Ascending aorta (tissue), 2 donors: ENCODE measurements at places on chromosomes 2 and 18. TPM values are rescaled to one million over a fixed set of nuclear protein-coding genes. Genes with fewer than 3 reads are reported as not detected.

The PER2 gene
- 21.6 TPM for total RNA-seq

The C1GALT1C1L gene
- total RNA-seq: not detected

The CHST9 gene
- 0.21 TPM for total RNA-seq

The UCN gene
- not detected for total RNA-seq

The TGFA gene
- 1.8 TPM for total RNA-seq

The ASTL gene
- not detected for total RNA-seq

The PRSS56 gene
- total RNA-seq: not detected

The ACADL gene
- 18.5 TPM for total RNA-seq

The ACTR1B gene
- total RNA-seq: 125 TPM

The MAPK4 gene
- total RNA-seq: 1.2 TPM

The EGR4 gene
- total RNA-seq: not detected

The HTR2B gene
- 0.75 TPM for total RNA-seq

The VIL1 gene
- total RNA-seq: not detected

The STAMBP gene
- 36.4 TPM for total RNA-seq

The MLPH gene
- total RNA-seq: 91.0 TPM

The EVA1A gene
- total RNA-seq: not detected

The USP40 gene
- 42.7 TPM for total RNA-seq

The ATIC gene
- 8.9 TPM for total RNA-seq

The DTNA gene
- 7.3 TPM for total RNA-seq

The GALNT3 gene
- total RNA-seq: 0.64 TPM

The CTNNA2 gene
- not detected for total RNA-seq

The CRACDL gene
- total RNA-seq: 51.9 TPM

The NEU4 gene
- not detected for total RNA-seq

The RIT2 gene
- total RNA-seq: not detected

The GPR155 gene
- total RNA-seq: 1.8 TPM

The CCT7 gene
- 226 TPM for total RNA-seq

The PPP1CB gene
- 196 TPM for total RNA-seq

The TRPM8 gene
- total RNA-seq: not detected

The CNTNAP5 gene
- total RNA-seq: not detected

The RFTN2 gene
- total RNA-seq: 4.8 TPM

The ARL6IP6 gene
- 15.1 TPM for total RNA-seq

The PSTPIP2 gene
- 1.6 TPM for total RNA-seq

The CPO gene
- not detected for total RNA-seq

The FBXO15 gene
- not detected for total RNA-seq

The SATB2 gene
- total RNA-seq: 1.2 TPM

The UBE2F gene
- total RNA-seq: 50.7 TPM

The OTX1 gene
- not detected for total RNA-seq

The GAREM2 gene
- 2.1 TPM for total RNA-seq

The FAM228A gene
- total RNA-seq: not detected

The INPP5D gene
- 21.7 TPM for total RNA-seq

The NEUROD1 gene
- not detected for total RNA-seq

The LONRF2 gene
- 7.6 TPM for total RNA-seq

The STARD6 gene
- not detected for total RNA-seq

The TNFRSF11A gene
- total RNA-seq: 2.7 TPM

The PLGLB1 gene
- not detected for total RNA-seq

The ANKRD30B gene
- total RNA-seq: not detected

The ATOH8 gene
- total RNA-seq: 239 TPM

The RAB27B gene
- 0.11 TPM for total RNA-seq

The TTN gene
- 7.6 TPM for total RNA-seq

The SCN9A gene
- total RNA-seq: 5.5 TPM

The UGT1A1 gene
- not detected for total RNA-seq

The HSPE1 gene
- total RNA-seq: 72.7 TPM

The ABCB11 gene
- total RNA-seq: not detected

The ARHGAP15 gene
- total RNA-seq: 1.4 TPM

The SP140 gene
- total RNA-seq: 0.11 TPM

The TMEM169 gene
- total RNA-seq: 7.3 TPM

The TAF4B gene
- 3.0 TPM for total RNA-seq

The XDH gene
- total RNA-seq: not detected
